ENCODE measurements at places on chromosomes 4 and X.

DNA sequence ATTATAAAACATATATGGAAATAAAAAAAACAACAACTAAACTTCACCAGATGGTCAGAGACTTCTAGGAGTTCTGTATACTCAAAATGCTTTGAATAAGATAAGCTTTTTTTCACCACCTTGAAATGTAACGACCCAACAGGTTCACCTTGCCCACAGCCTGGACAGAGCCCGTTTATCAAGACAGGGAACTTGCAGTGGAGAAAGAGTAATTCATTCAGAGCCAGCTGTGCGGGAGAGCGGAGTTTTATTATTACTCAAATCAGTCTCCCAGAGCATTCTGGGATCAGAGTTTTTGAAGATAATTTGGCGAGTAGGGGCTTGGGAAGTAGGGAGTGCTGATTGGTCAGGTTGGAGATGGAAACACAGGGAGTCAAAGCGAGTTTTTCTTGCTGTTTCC, 38.5 kb downstream of the AGA start:
- DNase-seq: no peak

GRCh38 chr4:56330691-56331090, 56.6 kb downstream of the AASDH start:
- no peak for DNase-seq

DNA sequence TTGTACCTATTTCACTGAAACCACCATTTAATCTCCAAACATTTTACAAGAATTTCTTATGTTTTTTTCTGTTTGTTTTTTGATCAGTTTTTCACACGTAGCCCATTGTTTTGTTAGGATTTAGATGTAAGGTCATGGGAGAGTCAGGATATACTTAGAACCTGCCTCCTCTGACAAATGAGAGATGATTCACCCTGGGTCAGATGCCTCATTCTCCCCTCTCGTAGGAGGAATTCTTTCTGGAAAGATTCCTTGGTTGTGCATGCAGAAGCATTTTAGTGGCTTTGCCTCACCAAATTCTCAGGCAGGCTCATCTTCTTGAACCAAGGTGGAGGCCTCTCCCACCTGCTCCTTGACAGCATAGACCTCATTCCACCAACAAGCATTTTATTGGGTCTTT, 599.3 kb downstream of the SPRY1 start:
- peak; percentile 55 for DNase-seq

DNA sequence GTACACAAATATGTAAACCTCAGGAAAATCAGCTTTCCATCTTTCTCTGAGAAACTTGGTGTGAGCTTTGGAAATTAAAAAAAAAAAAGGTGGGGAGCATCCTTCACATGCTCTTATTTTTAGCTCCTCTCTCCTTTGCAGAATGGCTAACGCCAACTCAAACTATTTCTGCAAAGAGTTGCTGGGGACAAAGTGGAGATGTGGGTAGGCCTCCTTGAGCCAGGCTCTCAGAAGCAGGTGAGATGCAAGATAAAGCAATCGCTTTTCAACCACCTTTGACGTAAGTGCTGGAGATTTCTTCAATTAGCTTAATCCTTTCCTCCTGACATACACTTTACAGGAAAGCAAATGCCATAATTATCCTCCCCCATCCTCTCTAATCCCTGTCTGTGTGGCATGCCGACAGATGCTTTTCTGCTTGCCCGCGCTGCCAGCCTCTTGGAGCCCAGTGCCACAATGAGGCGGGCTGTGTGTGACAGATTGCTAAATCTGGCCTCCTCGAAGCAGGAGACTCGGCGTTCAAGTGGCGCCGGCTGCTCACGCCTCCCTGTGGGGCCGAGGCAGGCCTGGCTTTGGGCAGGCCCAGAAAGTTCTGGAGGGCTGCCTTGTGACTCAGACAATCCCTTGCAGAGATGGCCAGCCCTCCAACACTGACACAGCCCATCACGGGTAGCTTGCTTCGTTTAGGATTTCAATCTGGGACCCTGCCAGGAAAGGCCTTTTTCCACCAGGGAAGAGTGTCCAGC, 64.9 kb upstream of the SOD3 start:
- no peak for DNase-seq

- peak; percentile 38 for DNase-seq
Measured at GRCh38 chrX:3678328-3678727, 35.1 kb downstream of the PRKX start.

- DNase-seq: no peak
Measured at GRCh38 chr4:127055357-127055756, 577.4 kb upstream of the INTU start.

GRCh38 chr4:84530871-84531270, 31.8 kb upstream of the NKX6-1 start:
- DNase-seq: peak; percentile 69

GRCh38 chr4:1843852-1844251, 12.1 kb downstream of the LETM1 start:
- DNase-seq: no peak

GRCh38 chr4:25117274-25117673, 43.0 kb downstream of the SEPSECS start:
- DNase-seq: no peak

- DNase-seq: peak; percentile 57
Measured at GRCh38 chrX:10156199-10157031, at the start of gene CLCN4. CLCN4 (plus strand) TSS chrX:10156975; CDS start chrX:10185033, 28,058 bp downstream.

- peak; percentile 59 for DNase-seq
Measured at GRCh38 chrX:37349221-37350033, at the start of gene PRRG1. PRRG1 (plus strand) TSS chrX:37349364; CDS start chrX:37406250, 56,886 bp downstream.

DNA sequence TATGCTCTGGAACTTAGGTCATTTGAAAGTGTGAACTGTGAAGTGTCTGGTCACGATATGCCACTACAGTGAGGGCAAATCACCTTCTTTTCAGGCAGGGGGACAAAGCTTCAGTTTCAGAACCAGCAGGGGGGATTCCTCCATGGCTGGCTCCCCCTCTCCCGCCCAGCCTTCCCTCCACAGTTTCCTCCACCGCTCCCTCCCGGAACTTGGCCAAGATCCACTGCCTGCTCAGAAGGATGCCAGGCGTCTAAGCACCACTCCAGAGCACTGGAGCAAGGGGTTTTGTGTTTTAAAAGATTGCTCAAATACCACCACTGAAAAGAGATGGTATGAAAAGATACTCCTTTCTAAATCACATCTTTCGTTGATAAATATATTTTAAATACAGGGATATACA, 126.9 kb downstream of the ELOVL6 start:
- DNase-seq: no peak

DNA sequence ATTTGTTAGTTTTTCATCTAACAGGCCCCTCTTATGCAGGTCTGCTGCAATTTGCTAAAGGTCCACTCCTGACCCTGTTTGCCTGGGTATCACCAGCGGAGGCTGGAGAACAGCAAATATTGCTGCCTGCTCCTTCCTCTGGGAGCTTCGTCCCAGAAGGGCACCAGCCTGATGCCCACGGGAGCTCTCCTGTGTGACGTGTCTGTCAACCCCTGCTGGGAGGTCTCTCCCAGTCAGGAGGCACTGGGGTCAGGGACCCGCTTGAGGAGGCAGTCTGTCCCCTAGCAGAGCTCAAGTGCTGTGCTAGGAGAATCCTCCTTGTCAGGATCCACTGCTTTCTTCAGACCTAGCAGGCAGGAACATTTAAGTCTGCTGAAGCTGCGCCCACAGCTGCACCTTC, 30.5 kb downstream of the ATRX start:
- DNase-seq: no peak

DNA sequence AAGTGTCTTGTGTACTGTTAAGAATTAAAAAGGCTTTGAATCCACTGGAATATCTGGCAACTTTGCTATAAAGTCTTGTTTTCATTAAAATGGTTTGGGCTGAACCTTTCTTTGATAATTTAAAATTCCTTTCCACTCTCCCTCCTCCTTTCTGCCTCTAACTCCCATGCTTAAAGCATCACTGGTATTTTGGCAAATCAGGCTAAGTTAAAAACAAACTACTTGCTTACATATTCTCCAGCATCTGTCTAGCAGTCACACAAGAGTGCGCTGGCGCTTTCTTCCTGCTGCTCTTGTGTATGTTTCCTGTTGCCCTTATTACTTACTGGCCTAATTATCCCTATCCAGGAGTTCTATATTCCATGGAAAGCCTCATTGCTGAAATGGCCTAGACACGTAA, 136.6 kb downstream of the VEGFC start:
- DNase-seq: no peak

- no peak for DNase-seq
Measured at GRCh38 chrX:148600131-148600530, 99.7 kb downstream of the AFF2 start.

DNA sequence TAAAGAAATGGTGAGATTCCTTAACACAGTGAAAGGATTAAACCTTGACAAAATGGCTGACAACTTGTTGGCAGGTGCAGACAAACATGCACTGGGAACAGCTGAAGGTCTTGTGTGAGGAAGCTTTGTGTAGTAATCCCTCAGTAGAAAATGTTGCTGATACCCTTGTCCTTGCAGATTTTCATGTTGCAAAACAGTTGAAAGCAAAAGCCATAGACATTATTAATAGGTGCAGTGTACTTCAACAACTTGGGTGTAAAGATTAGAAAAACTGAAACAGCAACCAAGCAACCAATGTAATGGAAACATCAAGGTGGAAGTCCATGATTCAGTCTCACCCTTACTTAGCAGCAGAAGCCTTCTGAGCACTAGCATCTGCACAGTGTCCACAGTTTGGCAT, 29.8 kb downstream of the UGT2B7 start:
- no peak for DNase-seq

DNA sequence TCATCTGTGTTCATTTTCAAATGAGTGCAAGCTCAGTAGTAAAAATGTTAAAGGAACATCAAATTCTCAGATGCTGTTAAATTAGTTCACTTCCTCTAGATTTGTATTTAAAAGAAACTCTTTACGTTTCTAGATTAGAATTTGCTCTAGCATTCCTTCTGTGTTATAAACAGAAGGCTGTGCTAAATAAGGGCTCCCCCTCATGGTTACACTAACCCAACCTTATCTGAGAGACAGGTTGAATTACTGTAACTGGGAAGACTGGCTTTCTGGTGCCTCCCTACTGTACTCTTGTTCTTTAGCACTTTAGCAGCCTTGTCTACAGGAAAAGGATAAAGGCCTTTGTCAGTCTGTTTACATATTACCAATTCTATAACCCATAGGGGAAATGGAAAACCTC, 56.8 kb downstream of the RXFP1 start:
- peak; percentile 2 for DNase-seq

GRCh38 chr4:41526628-41527027, 11.3 kb upstream of the LIMCH1 start:
- DNase-seq: no peak
